ENCODE measurements at places on chromosomes 4 and X.

DNA sequence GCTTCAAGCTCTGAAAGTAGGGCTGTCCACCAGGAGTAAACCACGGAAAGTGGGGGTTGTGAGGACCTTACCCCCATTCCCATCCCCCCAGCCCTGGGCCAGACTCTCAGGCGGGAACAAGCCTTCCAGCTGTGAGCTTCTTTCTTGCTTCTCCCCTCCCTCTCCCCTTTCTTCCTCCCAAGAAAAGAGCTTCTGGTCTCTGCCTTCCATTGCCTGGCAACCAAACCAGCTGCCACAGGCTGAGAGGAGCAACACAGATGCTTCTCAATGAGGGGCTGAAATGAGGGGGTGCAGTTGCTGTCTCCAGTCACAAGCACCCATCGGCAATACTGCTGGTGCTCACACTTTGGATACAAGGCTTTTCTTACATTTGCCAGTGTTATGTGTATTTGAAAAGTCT lies 72.5 kb downstream of the SLC16A2 start:
- DNase-seq: no peak

DNA sequence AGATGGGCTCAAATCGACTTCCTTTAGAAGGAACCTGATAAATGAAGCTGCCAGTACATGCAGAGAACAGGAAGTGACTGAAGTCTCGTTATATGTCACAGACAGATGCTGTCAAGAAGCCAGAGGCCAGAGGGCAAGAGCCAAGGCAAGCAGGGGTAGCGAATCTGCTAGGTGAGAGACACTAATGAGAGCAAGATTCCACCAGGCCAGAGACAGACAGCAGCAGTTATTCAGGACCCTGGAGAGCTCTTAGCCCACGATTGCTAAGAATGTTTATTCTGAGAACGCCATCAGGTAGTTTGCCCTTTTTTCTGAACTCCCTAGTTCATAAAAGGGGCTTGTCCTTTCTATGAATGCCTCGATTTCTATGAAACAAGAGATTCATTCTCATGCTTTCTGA lies 73.7 kb downstream of the BEND2 start:
- DNase-seq: no peak

GRCh38 chr4:123849495-123849894 lies 452.9 kb downstream of the SPRY1 start:
- DNase-seq: no peak

DNA sequence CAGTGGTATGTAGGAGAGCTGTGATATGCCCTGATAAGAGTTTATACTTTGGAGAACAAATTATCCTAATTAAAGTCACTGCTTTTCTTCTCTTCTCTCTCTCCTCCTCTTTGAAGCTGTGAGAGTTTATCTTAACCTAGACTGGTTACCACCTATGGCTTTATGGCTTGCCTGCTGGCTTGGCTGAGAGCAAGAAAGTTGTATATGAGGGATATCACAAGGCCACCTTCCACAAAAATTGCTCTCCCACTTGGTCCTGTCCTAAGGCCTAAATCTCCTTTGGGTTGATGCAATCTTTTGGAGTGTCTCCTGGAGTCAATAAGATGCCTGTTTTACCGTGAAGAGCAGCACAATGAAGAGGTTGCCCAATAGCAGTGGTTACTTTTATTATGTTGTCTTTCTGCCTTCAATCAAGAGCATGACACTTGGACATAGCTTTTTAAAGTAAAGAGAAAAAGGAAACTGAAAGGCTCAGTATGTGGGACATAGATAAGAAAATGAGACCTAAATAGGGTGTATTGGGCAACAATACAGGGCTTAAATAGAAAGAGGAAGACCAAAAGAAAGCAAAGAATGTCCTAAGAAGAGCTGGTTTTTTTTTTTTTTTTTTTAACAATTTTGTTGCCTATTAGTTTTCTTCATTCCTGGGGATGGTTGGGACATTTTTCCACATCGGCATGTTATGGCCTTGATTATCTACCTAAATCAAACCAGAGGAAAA lies 9.2 kb downstream of the GUCY1A1 start:
- no peak for DNase-seq

- DNase-seq: no peak
Measured at GRCh38 chrX:71565474-71566041, 12.7 kb upstream of the GCNA start.

DNA sequence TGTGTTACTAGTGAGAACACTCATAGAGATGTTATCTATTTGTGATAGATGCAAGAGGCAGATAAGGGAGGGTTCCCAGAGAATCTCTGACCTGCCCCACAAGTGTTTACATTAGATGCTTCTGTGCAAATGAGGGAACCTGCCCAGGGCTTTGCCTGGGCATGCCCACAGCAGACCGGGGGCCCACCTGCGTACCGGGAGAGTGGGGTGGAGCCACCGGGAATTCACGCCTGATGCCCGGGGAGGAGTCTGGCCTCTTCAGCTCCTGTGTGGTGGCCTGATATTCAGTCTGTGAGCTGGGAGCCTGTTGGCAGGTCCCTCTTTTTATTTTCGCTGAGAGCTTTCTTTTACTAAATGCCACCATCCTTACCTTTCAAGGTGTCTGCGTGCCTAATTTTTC lies 155.7 kb downstream of the SNCA start:
- no peak for DNase-seq

- DNase-seq: no peak
Measured at GRCh38 chr4:16351161-16351560, 124.9 kb upstream of the TAPT1 start.

GRCh38 chr4:26891054-26891453 lies 30.4 kb downstream of the STIM2 start:
- DNase-seq: no peak

DNA sequence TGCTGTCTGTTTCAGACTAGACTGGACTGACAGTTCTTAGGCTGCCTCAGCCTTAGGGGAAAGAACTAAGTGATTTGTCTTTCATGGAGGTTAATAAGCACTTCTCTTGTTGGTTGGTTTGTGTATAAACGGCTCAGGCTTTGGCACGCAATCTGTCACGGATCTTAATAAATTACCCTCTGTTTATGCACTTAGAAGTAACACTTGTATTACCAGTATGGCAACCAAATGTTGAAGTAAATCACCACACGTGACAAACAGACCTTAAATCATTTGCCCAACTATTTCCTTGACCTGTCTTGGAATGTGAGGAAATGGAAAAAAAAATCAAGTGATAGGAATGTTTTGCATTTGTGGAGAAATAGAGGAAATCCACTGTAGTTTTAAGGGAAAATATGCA lies 69.9 kb downstream of the TEX13A start:
- DNase-seq: no peak

GRCh38 chr4:30765022-30765421 lies 44.9 kb downstream of the PCDH7 start:
- DNase-seq: no peak

DNA sequence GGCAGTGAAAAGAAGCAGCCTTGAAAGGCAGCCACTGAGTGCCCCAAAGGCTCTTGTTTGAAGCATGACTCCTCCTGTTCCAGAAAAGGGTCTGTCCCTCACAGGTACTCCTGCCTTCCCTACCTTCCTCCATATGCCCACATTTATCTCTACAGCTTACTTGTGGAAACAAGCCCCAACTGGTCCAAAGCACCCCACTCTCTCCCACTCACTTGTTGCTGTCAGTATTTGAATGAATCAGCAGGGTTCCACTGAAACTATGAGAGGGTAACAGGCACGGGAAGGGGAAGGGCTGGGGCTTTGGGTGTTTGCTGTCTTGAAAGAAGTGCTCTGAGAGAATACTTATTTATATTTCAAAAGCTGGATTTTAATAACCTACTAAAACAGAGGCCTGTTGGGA lies 34.9 kb downstream of the GPR143 start:
- DNase-seq: no peak

DNA sequence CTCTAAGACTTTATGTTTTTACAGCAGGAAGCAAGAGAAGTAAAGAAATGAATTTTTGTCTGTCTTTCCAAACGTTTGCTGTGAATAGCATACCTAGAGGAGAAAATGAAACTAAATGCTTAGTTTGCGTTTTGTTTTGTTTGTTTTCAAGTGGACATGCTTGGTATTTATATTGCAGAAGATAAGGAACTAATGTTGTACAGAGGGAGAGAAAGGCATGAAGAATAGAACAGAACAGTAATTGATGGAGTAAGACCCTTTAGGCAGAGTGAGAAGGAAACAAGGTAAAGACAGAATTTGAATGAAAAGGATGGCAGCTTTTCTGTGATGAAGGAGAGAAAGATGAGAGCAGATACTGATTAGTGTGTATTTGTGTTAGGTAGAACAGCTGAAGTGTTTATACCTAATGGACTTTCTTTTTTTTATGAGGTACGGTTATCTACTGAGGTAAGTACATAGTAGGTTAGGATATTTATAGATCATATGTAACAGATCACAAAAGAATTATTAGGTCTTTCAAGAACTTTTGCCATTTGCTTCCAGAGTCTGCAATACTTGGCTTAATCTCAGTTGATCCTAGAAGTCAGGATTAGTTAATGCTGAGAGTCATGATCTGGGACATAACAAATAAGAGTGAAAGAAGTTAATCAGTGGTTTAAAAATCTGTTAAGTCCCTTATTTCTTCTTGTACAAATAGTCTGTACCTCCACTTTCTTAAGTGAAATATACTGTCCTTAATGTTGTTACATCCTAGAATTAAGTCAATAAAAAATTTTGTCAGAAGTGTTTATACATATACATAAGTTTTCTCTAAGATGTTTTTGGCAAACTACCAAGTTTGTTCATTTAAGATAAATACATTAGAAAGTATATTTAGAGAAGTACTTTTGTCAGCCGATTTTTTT lies 36.8 kb downstream of the FABP2 start:
- no peak for DNase-seq

DNA sequence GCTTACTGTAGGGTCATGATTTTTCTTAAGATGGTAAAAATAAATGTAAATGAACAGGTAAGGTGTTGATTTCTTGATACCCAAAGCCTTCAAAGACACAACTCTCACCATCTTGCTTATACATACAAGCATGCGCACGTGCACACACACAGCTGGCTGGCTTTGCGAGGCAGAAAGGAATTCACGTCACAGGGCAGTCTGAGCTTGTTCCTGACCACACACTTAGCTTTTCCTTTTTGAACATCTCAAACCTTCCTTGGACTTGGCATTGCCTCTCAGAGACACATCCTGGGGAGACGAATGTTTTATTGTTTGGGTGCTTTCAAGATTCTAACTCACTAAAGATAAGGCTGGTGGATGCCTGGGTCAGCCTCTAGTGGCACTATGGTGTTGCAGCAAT lies 175.0 kb downstream of the NHS start:
- DNase-seq: no peak

DNA sequence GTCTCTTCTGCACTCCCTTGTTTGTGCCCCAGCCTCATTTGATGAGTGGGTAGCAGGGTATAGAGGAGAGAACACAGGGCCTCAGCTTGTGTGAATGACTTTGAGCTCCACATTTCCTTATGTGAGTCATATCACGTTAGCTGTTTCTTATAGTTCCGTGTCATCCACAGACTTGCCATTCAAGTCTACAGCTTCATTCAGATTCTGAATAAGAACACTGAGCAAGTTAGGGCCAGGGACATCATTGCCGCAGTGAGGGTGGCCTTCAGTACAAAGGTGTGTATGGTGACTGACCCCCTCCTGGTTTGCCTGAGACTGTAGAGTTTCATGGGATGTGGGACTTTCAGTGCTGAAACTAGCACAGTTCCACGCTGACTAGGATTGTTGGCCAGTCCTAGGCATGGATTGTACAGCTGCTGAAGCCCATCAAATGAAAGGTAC lies 23.6 kb downstream of the KLF3 start:
- no peak for DNase-seq

GRCh38 chr4:917466-917865 lies 14.7 kb downstream of the GAK start:
- DNase-seq: no peak

GRCh38 chr4:186039697-186040096 lies 29.3 kb upstream of the TLR3 start:
- no peak for DNase-seq

GRCh38 chrX:57772637-57773036 lies 92.6 kb upstream of the NLRP2B start:
- DNase-seq: no peak

DNA sequence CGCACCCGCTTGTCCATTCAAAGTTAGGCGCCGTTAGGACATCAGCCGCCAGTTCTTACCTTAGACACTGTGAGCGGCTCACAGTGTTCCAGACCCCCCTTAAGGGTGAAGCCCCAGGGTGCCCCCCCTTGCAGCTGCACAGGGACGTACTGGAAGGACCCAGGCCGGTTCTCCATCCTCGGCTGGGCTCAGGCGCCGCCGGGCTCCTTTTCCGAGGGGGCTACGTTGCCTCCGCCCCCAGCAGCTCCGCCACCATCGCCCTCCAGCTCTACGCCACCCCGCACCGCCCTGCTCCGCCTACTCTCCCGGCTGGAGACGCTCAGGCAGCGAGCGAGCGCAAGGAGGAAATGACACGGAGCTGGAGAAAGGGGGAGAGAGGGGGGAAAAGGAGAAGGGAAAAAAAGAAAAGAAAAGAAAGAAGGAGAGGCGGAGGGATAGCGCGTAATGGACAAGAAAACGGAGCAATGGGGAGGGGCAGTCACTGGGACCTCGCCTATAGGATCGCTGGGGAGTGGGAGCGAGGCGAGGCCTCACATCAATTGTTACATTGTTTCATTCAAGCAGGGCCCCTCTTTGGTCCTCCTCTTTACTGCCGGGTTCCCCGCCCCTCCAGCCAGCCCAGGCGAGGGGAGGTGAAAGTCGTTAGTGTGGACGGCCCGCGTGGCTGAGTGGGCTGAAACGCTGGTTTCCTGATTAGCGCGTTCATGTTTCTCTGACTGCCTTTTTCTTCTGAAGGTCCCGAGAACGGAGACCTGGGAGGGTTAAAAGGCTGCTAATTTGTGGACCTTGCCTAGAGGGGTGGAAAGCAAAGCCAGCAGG lies at the start of gene SHROOM4:
TSS of gene SHROOM4 (minus strand) at position 352 of the 819 bp plus-strand sequence. CDS start at position 176, 176 bp downstream.
- no peak for DNase-seq

DNA sequence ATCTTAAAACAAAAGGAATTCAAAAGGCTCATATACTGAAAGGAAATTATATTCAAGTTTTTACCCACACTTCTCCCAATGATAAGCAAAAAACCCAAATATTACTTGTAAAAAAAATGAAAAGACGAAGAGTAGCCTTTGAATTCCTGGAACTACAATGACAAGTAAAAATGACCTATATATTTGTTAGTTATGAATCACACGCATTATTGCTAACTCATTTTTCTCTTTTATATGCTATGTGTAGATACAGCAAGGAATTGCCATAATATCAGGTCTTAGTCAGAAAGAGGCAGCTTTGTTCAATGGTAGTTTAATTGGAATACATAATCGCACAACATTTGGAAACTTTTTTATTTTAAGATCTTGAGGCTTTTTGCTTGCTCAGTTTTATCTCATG lies 22.7 kb upstream of the ASB5 start:
- no peak for DNase-seq

DNA sequence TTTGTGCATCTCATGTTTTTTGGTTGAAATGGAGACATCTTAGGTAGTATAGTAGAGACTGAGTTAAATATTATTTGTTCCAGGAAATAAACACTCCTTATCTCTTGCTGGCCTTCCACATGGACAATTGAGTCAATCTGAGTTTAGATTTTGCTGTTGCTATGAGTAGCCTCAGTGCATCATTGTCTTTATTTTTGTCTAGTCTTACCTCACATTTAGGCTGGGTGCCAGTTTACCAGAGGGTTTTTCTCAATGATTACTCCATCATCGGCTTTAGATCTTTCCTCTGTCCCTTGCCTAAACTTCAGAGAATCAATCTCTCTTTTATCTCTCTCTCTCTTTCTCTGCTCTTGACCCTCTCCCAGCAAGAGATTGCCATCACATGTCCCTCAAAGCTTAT lies 73.6 kb downstream of the GABRB1 start:
- DNase-seq: no peak

GRCh38 chr4:89658701-89659024 lies 178.3 kb downstream of the SNCA start:
- no peak for DNase-seq

GRCh38 chrX:103063918-103064434 lies at the start of gene BEX1:
BEX1 (minus strand) TSS chrX:103064171; CDS start chrX:103063274, 897 bp downstream.
- DNase-seq: no peak

- DNase-seq: no peak
Measured at GRCh38 chr4:176198316-176198903, 3.0 kb upstream of the SPATA4 start.
